ENCODE measurements at places on chromosomes 12 and 14.

GRCh38 chr12:92065639-92066038 lies 80.0 kb downstream of the BTG1 start:
- DNase-seq: no peak

DNA sequence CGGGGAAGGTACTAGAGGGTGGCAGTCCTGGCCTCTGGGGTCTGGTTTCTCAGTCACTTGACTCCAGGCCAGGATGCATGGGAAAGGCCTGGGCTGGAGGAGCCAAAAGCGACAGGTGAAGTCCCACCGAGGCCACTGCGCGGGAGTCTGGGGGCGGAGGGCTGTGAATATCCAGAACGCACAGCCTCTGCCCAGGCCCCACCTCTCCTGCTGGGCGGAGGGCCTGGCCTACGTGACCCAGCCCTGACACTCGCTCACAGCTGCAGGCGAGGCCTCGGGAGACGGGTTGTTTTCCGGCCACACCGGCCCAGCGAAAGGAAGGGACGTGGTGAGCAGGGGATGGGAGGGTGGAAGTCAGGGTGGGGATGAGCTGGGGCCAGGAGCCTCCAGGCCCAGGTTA lies 91.2 kb downstream of the RFLNA start:
- no peak for DNase-seq

GRCh38 chr12:19129486-19130223 lies at the start of gene PLEKHA5:
Gene PLEKHA5 (plus strand): TSS chr12:19129733. CDS start chr12:19129800, 67 bp downstream.
- DNase-seq: no peak

DNA sequence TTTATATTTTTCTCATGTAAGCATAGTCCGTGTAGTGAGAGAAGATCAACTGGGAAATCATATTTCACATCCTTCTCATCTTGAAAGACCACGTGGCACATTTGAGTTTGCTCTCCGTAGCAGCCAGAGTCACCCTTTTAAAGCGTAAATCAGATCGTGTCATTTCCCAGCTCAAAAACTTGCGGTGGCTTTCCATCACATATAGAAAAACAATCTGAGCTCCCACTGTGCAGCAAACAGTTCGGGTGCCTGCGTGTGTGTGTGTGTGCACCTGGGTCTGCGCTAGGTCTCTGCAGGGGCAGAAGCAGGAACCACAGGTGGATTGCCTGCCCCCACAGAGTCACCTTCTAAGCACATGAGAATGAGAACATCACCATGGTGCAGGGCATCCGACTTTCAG lies 338.2 kb downstream of the TRHDE start:
- no peak for DNase-seq

- no peak for DNase-seq
Measured at GRCh38 chr14:95535226-95536021, 574 bp downstream of the GLRX5 start.

GRCh38 chr14:75690010-75690409 lies 29.0 kb downstream of the TTLL5 start:
- DNase-seq: no peak

All from SHP77 treated with DMSO at 0.1 percent for 48 hours (cell line).